ENCODE measurements at places on chromosomes 12 and 14. TPM values are rescaled to one million over a fixed set of nuclear protein-coding genes. Genes with fewer than 3 reads are reported as not detected.

ARHGAP9 gene
- not detected for total RNA-seq

SLC6A12 gene
- 2.2 TPM for total RNA-seq

ZFHX2 gene
- total RNA-seq, result under 0.01 TPM

BCL11B gene
- under 0.01 TPM for total RNA-seq

CD69 gene
- not detected for total RNA-seq

APOLD1 gene
- 10.3 TPM for total RNA-seq

TNS2 gene
- 17.2 TPM for total RNA-seq

TMPRSS12 gene
- not detected for total RNA-seq

LRRC10 gene
- total RNA-seq, result not detected

RAB15 gene
- 4.5 TPM for total RNA-seq

Data from melanocyte of skin (primary cell).